ENCODE measurements at places on chromosomes 6 and 20.

GRCh38 chr6:27251606-27252251 lies 4.2 kb downstream of the PRSS16 start:
- DNase-seq: peak; percentile 11

DNA sequence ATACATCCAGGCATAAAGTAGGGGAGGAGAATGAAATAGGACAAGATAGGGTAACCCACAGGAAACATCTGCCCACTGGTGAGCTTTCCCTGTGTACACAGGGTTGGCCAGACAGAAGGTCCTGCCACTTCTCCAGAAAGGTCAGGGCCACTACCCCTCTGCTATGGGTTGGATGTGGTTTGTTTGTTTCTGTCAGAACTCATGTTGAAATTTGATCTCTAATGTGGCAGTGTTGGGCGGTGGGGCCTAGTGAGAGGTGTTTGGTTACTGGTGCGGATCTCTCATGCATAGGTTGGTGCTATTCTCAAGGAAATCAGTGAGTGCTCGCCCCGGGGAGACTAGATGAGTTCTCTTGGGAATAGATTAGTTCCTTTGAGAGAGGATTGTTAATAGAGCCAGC lies 15.6 kb upstream of the MAS1 start:
- DNase-seq: no peak

DNA sequence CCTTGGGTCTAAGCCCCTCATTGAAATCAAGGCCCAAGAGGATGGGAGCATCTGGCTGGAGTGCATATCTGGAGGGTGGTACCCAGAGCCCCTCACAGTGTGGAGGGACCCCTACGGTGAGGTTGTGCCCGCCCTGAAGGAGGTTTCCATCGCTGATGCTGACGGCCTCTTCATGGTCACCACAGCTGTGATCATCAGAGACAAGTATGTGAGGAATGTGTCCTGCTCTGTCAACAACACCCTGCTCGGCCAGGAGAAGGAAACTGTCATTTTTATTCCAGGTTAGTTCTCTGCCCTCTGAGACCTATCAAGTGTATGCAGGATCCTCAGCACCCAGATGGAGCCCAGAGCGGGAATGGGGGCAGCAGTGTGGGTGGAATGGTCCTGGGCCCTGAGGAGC lies 5.1 kb downstream of the BTN2A2 start:
- no peak for DNase-seq

- no peak for DNase-seq
Measured at GRCh38 chr20:21303872-21304586, 898 bp downstream of the XRN2 start.

GRCh38 chr6:159305804-159306537 lies 136.8 kb downstream of the FNDC1 start:
- no peak for DNase-seq

DNA sequence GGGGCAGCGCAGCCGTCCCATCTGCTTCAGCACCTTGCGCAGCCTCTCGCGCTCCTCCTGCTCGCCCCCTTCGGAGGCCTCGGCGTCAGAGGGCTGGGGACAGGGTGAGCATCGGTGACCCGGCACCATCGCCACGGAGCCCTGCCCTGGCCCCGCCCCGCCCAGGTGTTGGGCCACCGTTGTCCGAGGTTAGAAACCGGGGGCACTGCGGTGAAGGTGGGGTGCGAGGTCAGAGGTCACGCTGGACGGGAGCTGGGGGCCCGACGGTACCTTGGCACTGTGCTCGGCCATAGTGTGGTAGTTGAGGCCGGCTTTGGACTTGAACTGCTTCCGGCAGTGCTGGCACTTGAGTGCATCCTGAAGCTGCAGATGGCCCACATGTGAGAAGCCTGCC lies 6.4 kb downstream of the ZNF512B start:
- no peak for DNase-seq

DNA sequence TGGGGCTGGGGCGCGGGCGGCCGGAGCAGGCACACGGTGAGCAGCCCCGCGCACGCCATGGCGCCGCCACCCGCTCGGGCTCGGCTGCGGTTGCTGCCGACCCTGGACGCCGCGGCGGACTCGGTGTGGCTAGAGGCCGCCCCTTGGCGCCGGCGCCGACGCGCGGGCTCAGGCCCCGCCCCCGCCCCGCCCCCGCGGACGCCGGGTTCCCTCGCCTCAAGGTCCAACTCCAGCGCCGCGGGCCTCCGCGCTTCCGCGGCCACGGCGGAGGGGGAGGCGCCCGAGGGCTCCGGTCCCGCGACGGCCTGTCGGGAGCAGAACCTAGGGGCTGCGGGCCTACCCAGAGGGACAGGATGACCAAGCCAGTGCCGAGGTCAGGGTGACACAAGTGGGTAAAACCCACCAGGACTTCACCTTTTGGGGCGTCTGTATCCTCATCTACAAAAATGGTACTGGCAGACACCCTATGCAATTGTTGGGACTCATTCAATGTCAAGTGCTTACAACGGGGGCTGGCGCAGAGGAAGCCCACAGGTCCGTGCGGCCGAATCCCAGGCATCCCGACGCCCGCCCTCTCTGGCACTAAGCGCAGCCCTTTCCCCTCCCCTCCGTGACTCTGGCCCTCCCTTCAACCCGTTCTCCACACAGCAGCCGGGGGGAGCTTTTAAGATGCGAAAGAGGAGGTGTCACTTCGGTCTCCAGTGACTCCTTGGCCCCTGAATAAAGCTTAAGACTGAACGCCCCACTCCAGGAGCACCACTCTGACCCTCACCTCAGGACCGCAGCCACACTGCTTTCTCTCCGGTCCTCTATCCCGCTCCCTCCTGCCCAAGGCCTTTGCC lies at the start of gene NECAB3:
TSS of gene NECAB3 (minus strand) at position 135 of the 842 bp plus-strand sequence. CDS start at position 59, 76 bp downstream.
- no peak for DNase-seq

DNA sequence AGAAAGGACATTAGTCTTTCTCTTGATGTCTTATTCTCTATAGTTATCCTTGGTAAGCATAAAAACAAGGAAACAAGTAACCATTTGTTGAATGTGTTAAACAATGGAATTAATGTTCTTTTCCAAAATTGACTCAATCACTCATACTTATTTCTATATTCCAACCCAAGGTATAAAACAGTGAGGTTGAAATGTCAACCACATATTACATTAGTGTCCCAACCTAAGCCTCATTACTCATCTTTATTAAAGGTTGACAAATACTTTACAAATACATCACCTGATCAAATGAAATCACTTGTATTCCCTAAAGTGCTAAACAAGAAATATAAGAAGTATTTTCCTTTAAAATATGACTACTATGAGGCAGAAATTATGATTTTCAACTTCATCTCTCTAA lies 100.5 kb downstream of the ASCC3 start:
- no peak for DNase-seq

DNA sequence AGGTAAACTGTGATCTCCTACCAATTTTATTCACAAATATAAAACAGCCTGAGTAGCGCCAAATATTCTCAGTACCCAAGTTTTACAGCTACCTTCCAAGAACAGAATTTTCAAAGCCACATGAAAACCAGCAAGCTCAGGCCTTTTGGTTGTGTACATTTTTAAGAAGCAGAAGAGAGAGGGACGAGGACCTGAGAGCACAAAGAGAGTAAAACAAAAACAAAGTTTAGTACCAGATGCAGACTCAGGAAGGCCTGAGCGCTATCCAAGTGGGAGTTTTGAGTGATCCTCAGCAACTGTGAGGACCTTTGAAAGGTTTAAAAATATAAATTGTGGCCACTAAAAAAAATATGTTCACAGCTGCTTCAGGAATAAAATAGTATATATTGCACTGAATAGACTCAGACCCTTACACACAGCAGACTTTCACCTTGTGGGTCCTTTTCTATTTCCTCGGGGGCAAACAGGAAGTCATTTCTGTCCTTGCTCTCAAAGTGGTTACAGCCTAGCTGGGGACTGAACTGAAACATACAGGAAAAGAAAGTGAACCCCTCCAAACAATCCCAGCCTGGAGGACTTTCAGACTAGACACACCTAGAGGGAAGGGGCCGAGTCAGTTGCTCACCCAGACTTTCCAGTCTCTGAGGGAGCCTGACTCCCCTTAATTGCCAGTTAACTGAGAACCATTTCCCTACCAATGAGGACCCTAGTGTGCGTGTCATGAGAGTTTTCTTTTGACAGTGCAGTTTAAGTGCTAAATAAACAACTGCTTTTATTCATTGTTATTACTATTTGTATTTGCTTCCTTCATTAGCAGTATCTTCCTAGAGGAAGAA lies 48.5 kb upstream of the NT5E start:
- DNase-seq: no peak

- DNase-seq: no peak
Measured at GRCh38 chr6:155882527-155883333, 427.1 kb upstream of the NOX3 start.

- no peak for DNase-seq
Measured at GRCh38 chr20:8960241-8960640, 108.6 kb upstream of the PLCB4 start.

DNA sequence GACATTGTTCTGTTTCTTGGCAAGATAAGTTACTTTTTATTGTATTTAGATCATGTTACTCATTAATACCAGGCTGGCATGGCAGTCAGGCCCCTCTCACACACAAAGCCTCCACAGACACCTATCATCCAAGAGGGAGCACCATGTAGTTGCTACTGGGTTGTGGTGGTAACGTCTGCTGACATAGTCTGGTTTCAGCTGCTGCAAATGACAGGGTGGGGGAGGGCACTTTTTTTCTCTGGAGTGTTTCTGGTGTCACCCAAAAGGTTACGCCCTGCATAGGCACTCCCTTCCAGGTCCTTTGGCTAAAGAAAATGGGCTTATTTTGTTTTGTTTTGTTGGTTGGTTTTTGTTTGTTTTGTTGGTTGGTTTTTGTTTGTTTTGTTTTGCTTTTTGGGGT lies 236.4 kb upstream of the RIMS1 start:
- no peak for DNase-seq

DNA sequence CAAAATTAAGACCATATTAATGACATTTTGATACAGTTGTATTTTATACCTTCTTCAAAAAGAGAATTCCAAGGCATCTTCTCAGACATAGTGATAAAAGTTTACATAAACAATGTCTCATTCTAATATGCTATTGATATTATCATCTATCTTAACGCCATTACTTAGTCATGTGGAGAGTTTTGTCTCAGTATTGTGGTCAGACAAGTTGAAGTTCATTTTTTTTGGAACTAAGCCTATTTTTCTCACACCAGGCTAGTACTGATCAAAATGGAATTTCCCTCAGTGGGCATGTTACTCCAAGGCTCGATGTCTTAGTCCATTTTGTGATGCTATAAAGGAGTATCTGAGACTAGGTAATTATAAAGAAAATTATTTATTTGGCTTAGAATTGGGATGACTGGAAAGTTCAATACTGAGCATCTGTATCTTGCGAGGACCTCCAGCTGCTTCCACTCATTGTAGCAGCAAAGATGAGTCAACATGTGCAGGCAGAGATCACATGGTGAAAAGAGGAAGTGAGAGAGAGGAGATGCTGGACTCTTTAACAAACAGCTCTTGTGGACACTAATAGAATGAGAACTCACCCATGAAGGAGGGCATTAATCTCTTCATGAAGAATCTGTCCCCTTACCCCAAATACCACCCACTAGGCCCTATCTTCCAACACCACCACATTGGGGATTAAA lies 825.5 kb upstream of the MANEA start:
- no peak for DNase-seq

DNA sequence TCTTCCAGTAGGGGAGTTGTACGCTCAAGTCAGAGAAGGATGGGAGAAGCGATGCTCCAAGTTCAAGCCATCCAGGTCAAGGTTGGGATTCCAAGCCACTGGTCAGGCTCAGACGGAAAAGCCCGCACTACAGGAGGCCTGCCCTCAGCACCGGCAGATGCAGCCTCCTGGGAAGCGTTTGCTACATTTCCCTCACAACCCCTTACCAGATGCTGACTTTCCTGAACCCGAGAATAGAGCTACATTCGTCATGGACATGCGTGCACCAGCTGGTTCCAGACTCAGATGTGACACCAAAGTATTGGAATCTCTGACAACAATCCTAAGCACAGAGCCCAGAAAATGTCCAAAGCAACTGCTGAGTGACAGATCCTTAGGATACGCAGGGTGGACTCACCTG lies 174.8 kb downstream of the SASH1 start:
- no peak for DNase-seq

GRCh38 chr6:109507490-109508072 lies 24.6 kb upstream of the ZBTB24 start:
- DNase-seq: no peak

- DNase-seq: no peak
Measured at GRCh38 chr6:73537677-73538076, 16.8 kb upstream of the EEF1A1 start.

DNA sequence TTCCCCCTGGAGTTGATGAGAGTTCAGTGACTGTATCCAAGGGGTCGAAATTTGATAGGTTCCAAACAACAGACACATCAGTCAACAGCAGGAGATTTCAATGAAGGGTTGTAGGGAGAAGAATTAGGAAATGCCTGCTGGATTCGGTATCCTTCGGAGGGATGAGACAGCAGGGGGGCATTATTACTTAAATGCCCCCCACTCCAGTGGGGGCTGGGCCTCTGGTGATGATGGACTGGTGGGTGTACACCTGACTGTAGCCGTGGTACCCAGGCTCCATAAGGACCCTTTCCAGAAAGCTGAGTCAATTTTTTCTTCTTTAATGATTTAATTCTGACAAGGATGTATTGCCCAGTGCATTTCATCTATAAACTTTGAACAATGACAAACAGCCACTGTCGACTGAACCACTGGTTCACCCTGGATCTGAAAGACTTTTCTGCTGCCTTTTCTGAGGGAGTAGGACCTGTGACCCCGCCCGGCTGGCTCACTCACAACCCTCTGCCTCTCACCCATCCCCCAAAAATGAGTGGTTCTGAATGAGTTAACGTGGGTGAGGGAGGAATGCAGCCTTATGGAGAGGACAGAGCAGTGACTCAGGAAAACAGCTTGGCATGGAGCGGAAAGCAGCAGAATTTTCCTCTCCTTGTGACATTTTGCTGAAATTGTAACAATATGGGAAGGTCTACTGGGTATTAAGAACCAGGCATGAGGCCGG lies 41.0 kb downstream of the ZMYND8 start:
- DNase-seq: no peak

- no peak for DNase-seq
Measured at GRCh38 chr6:78916411-78916810, 49.1 kb downstream of the IRAK1BP1 start.

DNA sequence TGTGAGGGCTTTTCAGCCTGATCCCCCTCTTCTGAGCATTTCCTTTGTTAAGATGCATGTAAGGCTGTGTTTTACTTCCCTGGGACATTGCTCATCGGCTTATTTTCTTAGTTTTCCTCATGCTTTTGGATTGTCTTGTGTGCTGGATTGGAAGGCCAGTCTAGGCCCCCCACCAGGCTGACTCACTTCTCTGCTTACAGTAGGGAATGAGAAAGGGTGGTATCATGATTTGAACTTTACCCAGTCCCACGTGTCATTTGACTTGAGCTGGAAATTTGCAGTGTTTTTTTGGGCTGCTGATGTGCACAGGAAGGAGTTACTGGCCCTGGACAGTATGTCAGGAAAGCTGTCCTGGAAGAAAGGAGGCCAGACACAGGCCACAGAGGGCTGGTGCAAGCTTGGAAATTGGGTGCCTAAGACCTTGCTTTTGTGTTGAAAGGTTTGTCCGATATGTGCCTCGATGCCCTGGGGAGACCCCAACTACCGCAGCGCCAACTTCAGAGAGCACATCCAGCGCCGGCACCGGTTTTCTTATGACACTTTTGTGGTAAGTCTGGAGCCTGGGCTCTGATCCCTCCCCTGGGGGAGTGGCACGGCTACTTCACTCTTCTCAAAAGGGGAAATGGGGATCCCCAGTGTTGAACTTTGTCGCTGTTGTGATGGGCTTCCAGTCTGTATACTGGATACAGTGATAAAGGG lies 12.8 kb downstream of the RNF114 start:
- DNase-seq: no peak

GRCh38 chr6:116390581-116390980 lies 19.8 kb downstream of the DSE start:
- DNase-seq: no peak

- no peak for DNase-seq
Measured at GRCh38 chr6:11654876-11655275, 117.3 kb downstream of the TMEM170B start.

- no peak for DNase-seq
Measured at GRCh38 chr20:61763740-61764400, 301.8 kb downstream of the TAF4 start.

Measured in cerebellar nuclear complex (tissue), 1 donor.